ENCODE measurements at places on chromosomes 5 and 9.
A peak's percentile ranks its signal among the peaks of the same experiment; 100 is the strongest.

GRCh38 chr5:115548683-115549082 is 4.1 kb upstream of the FEM1C start:
- no peak for DNase-seq

DNA sequence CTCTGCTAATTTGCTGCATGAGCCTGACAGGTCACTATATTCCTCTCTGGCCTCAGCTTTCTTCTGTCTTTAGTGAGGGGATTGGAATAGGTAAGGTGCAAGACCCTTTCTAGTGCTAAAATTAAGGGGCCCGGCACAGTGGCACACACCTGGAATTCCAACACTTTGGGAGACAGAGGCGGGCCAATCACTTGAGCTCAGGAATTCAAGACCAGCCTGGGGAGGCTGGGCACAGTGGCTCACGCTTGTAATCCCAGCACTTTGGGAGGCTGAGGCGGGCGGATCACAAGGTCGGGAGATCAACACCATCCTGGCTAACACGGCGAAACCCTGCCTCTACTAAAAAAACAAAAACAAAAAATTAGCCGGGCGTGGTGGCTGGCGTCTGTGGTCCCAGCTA is 37.2 kb downstream of the EGR1 start:
- DNase-seq: no peak

DNA sequence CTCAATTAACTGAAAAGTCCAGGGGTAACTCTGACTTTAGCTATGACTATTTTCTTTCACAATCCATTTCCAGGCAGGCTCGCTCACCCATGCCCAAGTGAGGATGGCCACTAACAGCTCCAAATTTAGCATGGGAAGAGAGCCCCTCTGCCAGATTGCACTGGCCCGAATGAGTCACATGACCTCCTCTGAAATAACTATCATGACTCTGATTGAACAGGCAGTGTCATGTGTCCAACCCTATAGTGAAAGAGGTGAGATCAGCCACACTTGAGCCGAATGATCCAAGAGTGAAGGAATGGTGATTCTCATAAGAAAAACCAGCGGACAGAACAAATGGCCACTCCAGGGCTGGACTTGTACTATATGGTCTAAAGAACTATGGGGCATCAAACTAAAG is 242.3 kb downstream of the NSG2 start:
- no peak for DNase-seq

- DNase-seq: no peak
These were observed 224.9 kb downstream of the CACNA1B start for GRCh38 chr9:138102246-138103051.

- DNase-seq: no peak
These were observed 4.4 kb upstream of the TMEM268 start for GRCh38 chr9:114606597-114607207.

DNA sequence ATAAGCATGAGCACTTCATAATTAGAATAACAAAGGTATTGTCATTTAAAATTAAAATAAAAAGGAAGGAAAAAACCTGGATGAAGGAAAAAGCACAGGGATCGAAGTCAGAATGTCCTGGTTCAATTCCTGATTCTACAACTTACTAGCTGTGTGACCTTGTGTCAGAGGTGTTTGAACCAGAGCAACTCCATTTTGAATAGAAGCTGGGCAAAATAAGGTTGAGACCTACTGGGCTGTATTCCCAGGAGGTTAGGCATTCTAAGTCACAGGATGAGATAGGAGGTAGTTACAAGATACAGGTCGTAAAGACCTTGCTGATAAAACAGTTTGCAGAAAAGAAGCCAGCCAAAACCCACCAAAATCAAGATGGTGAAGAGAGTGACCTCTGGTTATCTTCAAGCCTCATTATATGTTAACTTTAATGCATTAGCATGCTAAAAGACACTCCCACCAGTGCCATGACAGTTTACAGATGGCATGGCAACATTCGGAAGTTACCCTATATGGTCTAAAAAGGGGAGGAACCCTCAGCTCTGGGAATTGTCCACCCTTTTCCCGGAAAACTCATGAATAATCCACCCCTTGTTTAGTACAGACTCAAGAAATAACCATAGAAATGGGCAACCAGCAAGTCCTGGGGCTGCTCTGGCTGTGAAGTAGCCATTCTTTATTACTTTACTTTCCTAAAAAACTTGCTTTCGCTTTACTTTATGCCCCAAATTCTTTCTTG is 412.7 kb downstream of the PIK3R1 start:
- DNase-seq: no peak

DNA sequence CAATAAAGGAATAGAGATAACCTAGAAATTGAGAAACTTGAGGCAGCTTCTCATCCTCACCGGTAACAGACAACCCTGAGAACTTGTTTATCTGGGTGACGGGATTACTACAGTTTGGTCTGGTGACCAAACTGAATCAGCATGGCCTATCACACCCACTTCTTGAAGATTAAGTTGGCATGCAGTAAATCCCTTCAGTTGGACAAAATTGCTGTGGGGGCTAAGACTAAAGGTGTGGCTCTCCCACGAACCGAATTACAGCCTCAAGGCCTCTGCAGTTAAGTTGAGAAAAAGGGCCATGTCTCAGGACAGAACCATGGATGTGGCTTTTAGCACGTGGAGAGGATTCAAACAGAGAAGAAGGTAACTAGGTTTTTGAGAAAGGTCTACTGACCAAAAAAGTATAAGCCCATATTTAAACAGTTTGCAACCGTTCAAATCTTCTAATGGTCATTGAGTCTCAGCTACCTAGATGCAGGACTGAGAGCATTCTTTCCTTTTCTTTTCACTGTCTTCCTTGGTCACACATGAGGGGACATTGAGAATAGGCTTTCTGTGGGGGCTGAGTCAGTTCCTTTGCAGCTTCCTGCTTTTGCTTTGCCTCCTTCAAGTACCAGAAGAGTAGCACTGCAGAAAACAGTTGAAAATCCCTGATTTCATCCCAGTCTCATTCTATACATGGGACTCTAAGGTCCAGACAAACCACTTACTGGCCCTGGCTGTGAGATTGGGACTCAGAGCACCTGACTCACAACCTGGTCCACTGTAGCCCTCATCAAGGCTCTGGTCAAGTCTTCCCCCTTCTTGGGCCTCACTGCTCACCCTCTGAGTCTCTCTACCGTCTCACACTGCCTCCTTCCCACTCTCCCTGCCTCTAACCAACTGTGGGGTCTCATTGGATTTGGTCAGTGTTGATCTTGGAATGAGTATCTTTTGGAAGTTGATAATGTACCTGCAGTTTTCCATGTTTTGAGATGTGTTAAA is 30.9 kb downstream of the PDE6A start:
- no peak for DNase-seq

DNA sequence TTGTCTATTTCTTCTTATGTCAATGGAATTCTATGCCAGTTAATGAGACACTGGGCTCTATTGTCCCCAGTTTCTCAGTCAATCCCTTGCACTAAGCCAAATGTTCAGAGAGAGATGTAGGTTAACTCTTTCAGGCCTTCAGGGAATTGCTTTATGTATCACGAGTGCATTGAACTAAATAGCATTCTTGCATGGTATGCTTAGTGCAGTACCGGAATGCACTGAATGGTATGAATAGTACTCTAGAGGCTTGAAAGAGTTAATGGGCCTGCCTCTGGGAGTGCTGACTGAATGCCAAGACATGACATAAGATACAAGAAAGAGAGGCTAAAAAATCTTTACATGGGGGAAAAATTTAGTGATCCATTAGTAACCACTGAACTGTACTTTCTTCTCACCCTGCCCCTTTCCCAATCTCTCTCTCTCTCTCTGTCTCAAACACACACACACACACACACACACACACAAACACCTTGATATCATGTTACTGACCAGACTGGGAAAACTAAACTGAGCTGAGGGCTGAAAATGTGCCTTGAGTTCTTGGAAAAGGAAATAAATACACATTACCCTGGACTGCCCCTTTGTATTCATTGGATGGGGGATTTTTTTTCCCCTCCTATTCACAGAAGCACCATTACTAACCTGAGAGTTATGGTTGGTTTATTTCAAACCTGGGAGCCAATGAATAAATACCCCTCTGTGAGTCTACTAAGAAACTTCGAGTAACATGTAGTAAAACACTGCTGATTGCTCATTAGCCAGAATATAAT is 35.4 kb upstream of the TMC1 start:
- no peak for DNase-seq

- no peak for DNase-seq
These were observed 43.7 kb upstream of the HAND1 start for GRCh38 chr5:154521756-154522155.

DNA sequence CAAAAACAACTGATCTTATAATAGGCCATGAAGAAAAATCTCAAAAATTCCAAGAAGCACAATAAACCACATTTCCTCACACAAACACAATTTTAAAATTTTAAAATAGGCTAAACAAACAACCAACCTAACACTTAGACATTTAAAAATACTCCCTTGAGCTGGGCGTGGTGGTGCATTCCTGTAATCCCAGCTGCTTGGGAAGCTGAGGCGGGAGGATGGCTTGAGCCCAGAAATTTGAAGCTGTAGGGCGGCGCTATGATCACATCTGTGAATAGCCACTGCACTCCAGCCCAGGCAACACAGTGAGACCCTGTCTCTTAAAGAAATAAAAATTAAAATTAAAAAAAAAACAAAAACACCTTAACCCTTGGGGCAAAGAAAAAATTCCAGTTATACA is 36.9 kb upstream of the TESK1 start:
- no peak for DNase-seq

DNA sequence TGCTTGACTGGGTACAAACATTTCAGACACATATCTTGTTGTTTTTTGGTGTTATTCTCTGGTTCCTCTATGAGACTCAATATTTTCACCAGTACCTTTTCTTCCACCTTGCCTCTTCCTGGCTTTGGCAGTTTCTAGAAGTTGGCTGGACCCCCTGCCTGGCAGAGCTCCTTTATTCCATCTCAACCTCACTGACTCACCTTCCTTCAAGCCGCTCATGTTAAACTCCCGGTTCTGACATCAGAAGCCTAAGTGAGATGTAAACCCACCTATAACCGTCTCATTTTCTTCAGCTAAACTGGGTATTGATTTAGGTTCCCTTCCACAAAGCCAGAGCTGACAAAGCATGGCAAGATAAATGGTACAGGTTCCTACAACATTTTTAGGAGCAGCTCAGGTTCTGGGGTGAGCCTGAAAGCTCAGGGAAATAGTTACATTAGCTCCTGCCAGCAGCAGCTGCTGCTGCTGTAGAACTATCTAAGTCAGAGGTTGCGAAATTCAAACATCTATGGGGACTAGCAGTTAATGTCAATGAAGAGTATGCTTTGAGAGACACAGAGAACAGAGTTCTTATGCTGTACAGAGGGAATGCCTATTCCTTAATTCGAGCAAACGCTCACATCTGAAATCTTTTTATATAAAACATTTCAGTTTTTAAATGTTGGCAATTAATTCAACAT is 197.1 kb upstream of the NR3C1 start:
- DNase-seq: no peak

GRCh38 chr5:97657239-97657638 is 474.2 kb upstream of the RIOK2 start:
- DNase-seq: no peak

DNA sequence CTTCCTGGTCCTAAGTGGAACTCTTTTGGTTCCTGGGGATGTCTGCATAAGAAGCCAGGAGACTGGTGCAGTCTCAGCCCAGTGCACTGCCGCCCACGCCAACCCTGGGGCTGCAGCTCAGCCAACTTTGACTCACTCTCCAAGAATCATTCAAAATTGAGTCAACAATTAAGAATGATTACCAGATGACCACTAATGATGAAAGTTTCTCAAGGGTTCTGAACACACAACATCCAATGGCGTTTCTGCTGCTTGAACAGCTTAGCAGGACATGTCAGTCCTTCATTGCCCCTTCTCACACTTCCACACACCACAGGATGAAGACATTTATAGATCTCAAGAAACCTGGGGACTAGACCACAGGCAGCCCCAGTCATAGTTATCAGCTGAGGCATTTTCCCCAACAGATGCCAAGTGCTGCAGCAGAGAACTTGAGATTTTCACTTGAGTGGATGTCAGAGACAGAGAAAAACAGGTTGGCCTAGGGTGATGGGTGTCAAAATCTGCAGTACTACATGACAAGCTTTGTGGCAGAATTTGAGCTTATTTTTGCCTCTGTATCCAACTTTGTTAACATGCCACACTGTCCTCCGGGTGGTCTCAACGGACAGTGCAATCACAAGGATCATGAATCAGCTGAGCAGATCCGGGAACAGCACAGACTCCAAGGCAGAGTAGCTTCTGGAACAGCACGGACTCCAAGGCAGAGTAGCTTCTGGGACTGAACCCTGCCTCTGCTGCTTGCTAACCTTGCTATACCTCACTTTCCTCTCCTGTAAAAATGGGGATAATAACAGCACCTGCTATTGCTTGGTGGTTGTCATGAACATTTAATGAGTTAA is 356.1 kb downstream of the SPOCK1 start:
- DNase-seq: no peak

DNA sequence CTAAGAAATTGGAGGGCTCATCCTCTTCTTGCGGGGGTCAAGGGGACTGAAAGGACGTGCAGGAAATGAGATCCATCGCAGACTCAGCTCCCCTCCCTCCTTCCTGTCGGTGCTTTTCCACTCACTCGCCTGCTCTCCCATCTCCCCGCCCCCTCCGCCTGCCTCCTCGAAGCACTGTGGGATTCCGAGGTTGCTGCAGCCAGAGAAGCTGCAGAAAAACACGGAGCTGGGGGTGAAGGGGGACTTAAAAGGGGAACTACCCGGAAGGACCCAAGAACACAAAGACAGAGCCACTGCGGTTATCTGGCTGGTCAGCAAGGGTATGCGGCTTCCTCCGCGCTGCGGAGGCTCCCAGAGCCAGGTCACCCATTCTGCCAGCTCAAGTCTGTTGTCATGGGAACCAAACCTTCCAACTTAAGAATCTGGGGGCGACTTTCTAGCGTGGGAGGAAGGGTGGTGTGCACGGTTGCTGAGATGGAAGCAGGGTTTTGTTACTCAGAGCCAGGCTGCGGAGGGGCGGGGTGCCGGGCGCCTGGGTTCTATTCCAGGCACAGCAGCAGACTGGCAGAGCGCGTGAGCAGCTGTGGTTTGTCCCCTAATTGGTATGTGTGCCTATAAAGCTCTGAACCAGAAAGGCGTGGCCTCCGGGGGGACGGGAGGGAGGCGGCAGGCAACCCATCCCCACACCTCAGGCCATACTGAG is 24.9 kb downstream of the PCDHGC5 start:
- DNase-seq: peak; percentile 80

GRCh38 chr9:128144239-128145181 is 4.7 kb upstream of the LCN2 start:
- DNase-seq: no peak

DNA sequence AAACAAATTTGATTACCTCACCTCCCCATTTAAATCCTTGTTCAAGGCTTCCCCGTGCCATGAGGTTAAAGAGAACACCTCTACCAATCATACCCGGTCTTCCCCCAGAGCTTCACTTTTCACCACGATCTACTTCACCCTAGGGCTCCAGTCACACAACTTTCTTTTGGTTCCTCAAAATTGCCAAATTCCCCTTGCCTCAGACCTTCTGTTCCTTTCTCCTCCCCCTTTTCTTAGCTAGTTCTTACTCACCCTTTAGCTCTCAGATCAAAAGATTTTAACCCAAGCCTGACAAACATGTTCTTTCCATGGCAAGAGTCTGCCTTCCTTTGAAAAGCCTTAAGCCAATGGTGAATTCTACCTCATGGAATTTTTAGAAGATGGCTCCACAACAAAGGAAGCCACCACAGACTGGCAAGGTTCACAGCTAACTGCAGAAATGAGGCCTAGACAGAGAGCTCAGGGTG is 56.7 kb downstream of the MAPKAP1 start:
- DNase-seq: peak; percentile 37

All from activated T-cell treated with anti-CD3 and anti-CD28 coated beads, Interleukin-2, amount 50 U/mL, for 48 hours (primary cell).